Activated naive CD4-positive, alpha-beta T cell (primary cell): ENCODE measurements at places on chromosomes 3 and 15.

DNA sequence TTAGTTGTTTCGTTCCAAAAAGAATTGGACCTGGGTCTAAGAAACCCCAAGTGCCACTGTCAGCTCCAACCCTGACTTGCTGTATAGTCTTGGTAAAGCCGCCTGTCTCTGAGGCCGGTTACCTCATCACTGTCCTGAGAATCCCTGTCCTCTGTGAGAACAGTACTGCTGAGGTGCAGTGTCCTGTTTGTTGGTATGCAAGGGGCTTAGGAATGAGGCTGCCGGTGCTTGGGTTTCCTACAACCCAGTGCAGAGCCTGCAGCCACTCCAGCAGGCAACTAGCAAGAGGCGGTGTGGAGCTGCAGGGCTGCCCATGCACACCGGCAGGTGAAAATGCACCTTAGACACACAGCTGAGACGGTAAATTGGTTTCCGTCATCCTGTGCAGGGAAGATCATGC, 52.0 kb upstream of the ATG7 start:
- DNase-seq = no peak

GRCh38 chr15:59751552-59752413, 62.7 kb upstream of the BNIP2 start:
- no peak for DNase-seq

GRCh38 chr3:17059989-17060550, 175.3 kb downstream of the PLCL2 start:
- DNase-seq = no peak

DNA sequence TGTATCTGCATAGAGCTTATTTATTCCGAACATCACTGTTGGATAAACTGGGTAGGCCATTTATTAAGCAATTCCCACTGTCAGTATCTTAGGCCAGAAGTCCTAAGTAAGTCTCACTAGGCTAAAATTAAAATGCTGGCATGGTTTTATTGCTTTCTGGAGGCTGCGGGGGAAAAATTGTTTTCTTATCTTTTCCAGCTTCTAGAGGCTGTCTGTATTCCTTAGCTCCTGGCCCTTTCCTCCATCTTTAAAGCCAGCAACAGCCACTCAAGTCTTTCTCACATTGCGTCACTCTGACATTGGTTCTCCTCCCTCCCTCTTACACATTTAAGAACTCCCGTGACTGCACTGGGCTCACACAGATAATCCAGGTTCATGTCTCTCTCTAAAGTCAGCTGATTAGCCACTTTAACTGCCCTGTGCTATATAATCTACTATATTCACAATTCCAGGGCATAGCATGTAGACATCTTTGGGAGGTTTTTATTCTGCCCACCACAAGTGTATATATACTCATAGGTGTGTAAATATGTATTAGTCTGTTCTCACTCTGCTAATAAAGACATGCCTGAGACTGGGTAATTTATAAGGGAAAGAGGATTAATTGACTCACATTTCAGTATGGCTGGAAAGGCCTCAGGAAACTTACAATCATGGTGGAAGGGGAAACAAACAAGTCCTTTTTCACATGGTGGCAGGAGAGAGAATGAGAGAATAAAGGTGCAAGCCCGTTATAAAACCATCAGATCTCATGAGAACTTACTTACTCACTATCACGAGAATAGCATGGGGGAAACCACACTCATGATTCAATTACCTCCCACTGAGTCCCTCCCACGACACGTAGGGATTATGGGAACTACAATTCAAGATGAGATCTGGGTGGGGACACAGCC, 113.5 kb upstream of the SLC7A14 start:
- no peak for DNase-seq

DNA sequence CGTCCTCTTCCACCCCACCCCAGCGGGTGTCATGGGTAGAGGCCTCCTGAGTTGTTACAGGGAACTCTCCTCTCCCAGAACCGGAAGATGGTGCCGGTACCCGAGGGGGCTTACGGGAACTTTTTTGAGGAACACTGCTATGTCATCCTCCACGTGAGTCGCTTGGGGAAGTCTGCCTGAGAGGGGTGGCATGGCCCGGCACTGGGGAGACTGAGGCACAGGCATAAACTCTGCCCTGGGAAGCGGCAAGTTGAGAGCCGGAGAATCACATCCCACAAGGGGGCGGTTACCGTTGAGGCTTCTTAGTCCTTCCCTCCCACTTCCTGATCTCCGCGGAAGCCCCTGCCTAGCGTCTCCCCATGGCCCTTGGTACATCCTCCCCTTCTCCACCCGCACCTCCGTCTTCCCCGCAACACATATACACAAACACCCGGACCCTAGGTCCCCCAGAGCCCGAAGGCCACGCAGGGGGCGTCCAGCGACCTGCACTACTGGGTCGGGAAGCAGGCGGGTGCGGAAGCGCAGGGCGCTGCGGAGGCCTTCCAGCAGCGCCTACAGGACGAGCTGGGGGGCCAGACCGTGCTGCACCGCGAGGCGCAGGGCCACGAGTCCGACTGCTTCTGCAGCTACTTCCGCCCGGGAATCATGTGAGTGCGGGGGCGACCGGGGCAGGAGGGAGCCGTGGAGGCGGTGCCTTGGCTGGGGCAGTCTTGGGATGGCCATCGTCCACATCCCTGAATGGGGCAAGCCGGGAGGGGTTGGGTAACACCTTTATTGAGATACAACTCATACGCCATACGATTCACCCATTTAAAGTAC, 3.4 kb downstream of the VILL start:
- peak; percentile 43 for DNase-seq

DNA sequence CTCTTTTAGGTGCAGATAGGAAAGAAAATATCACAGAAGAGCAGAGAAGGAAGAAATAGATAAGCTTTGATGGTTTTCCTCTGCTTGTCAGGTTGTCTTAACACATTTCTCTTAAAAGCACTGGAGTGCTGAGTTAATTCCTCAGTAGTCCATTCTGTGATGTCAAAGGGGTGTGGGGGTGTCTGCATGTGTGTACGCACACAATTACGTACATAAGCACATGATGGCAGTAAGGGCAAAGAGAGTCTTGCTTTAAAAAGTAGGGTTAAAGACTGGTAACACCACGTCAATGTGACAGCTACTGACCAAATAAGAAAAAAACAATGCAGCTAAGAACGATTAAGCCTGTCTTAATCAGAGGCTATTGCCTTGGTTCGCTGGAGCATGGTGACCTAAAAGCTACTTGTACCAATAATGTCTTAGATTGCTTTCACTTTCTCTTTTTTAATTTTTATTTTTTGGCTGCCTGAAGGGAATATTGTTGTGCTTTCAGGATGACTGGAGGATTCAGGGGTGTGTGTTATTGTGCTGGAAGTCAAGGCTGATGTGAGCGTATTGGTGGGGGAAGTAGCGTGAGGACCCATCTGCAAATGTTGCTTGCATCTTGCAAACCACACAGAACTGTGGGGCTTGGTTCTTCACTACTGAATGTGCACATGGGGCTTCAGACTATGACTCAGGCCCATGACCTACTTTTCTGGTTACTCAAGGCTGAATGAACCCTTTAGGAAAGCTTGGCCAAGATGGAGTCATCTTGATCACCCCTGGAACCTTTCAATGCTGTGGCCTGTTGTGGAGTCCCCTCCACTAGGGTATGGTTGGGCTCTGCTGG, 417.8 kb upstream of the TPM1 start:
- no peak for DNase-seq

- no peak for DNase-seq
Measured at GRCh38 chr15:29364426-29365078, 94.9 kb upstream of the NSMCE3 start.

GRCh38 chr15:74400313-74400860, 32.9 kb upstream of the CYP11A1 start:
- no peak for DNase-seq

GRCh38 chr3:56042326-56042951, 425.8 kb downstream of the ERC2 start:
- DNase-seq = no peak

DNA sequence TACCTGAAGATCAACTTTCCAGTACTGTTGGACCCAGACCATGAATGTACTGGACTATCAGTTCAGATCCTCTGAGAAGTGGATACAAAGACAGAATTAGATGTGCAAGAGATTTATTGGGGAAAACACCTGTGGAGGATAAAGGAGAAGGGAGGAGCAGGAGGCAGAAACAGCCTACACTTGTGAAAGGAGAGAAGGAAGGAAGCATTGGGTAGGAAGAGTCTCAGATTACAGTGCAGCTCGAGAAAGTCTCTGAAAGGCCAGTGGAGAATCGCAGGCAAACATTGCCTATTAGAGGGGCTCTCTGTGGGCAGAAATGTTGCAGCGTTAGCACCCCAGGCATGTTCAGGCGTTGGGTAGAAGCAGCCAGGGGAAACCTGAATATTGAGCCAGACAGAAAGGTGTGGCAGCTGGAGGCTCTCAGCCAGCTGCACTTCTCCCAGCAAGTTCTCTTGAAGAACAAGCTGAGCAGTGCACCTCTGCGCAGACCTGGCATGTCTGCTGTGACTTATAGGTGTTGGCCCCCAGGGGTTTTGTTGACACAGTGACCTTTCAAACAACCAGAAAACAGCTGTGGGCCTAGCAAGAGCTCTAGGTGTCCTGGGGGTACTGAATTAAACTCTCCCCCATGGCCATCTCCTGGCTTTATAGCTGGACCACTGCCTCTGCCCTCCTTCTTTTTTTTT, 7.0 kb downstream of the CHST14 start:
- DNase-seq = no peak

DNA sequence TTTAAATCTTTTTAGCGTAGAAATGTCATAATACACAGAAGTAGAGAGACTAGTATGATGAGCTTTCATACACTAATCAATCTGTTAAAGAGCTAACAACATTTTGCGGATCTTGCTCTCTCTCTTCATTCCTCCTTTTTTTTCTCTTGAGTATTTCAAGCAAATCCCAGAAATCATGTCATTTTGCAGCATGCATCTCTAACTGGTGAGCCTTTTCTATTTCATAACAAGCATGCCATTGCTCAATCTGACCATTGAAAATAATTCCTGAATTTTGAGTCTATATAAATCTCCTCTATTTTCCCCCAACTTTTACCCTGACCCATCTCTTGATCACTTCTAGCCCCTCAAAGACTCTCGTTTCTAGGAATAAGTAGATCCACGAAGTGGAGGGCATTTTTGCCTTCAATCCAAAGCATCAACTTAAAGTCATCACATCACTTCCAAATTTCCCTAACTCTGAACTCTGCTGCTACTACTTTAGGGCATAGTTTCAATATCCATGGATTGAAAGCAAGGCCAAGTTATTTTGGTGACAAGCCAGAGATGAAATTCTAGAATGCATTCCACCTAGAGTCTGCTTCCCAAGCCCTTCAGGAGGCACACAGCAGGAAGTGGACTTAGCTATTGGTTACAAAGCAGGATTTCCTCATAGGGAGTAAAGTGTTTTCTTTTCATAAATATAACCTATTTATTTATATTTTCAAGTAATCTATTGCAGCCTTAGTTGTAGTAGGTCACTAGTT, 253.5 kb upstream of the ZPLD1 start:
- DNase-seq = no peak

DNA sequence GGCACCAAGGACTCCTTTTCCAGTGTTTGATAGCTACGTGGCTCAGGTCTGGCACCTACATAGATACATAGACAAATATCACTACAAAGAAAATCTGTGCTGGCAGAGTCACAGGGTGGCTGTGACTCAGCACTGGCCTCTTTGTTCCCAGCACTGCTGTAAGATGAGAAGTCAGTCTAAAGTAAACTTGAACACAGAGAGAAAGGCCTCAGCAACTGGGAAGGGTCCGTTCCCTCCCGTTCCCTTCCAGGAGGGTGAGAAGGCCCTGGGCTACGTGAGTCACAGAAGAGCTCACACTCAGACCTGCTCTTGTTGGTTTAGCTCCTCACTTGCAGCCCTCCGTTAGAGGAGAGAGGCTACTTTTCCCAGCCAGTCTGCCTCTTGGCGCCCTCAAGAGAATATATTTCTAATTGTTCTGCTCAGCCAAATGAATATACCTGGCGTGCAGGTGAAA, 23.1 kb downstream of the ANXA2 start:
- DNase-seq = no peak

GRCh38 chr3:45693941-45694521, 4.8 kb downstream of the SACM1L start:
- DNase-seq = no peak

DNA sequence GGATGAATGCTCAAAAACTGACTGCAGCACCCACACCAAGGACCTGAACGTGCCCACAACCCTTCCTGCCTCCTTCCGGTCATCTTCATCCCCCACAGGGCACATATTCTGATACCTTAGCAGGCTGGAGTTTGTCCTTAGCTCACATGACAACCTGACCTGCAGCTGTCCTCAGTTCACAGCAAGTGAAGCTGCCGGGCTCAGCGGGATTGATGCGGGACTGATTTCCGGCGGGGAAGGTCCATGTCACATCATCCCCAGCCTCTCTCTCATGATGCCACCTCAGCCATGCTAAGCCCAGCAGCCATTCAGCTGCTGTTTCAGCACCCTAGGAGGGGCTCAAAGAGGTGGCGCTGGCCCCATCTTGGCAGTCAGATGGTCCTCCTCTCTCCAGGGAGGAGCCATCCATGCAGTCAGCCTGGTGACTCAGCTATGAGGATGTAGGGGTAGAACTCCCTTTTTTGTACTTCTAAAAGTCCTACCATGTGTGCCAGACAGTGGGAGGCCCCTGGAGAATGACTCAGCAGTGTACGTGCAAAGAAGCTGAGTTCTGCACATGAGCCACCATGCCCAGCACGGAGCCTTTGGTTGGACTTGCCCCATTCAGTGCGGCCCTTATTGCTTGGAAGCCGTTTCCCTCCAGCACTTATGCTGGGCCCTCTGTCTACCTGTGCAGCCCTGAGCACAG, 9.5 kb downstream of the CA12 start:
- no peak for DNase-seq

DNA sequence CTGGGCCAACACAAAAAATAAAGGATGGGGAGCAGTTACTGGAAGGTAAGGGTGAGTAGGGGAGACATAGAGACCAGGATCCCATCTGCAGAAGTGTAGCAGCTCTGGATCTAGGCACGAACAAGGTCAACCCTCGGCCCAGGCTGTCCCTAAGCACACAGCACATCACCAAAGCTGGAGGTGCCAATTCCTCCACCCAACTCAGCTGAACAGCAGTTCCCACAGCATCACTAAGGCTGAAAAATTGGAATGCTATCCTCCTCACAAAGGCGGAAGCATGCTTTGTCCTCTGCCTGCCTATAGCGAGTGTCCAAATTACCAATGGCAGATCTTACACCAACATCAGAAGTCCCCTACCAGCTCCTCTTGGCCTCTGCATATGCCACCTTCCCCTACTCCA, 33.9 kb downstream of the OSBPL10 start:
- no peak for DNase-seq

- DNase-seq = no peak
Measured at GRCh38 chr3:149493315-149494021, 19.0 kb downstream of the TM4SF4 start.

- no peak for DNase-seq
Measured at GRCh38 chr15:89740137-89740536, 10.9 kb downstream of the MESP1 start.

GRCh38 chr15:47862402-47862801, 145.1 kb downstream of the SEMA6D start:
- no peak for DNase-seq

GRCh38 chr3:15096046-15096445, 2.9 kb downstream of the RBSN start:
- DNase-seq = no peak

GRCh38 chr15:100090411-100090810, 251.4 kb downstream of the ADAMTS17 start:
- DNase-seq = no peak

GRCh38 chr3:149936812-149937230, 33.9 kb downstream of the PFN2 start:
- DNase-seq = no peak
